ENCODE measurements at places on chromosomes 13 and 19.

- DNase-seq = peak; percentile 7
Observed at GRCh38 chr13:75312884-75313520, 169.0 kb downstream of the TBC1D4 start.

DNA sequence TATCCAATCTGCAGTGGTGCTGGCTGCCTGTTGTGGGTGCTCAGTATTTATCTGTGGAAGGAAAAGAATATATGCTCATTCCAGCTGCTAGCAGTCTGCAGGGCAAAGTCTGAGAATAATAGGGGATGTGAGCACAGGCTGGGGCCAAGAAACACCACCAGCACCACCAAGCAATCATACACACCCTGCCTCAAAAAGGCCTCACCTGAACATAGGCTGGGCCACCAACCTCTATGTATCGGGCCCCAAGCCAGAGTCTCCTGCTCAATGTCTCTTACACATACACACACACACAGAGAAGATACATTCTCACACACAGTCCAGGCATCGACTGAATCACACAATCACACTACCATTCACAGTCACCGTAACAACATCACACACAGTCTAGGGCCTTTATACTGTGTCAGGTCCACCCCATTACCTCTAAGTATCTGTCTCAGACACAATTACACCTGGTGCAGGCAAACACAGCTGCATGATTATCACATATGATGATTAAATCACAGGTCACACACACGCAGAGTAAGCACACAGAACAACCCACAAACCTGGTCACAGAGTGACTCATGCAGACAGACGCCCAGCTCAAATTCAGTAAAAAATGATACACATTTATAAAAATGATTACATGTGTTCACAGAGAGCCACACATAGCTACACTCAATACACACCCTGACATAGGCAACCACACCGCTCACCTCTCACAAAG is 1.3 kb upstream of the ZSCAN22 start:
- DNase-seq = no peak

- DNase-seq = peak; percentile 99
Observed at GRCh38 chr19:50657712-50658440, 8.6 kb downstream of the C19orf81 start.

DNA sequence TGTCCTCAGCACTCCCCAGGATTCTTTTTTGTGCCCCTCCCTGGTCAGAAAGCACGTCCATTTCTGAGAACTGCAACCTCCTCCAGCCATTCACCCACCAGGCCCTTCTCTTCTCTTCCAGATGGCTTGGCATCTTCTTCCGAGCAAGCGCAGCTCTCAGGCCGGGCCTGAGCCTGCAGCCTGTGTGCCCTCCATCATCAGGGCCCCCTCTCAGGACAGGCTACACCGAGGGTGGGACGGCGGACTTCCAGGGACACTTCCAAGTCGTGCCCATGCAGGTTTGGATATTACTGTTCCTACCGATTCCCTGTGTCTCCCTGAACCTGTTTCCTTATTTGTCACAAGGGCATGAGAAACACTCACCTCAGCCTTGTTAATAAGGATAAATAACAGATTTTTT is 28.4 kb downstream of the SOX1 start:
- no peak for DNase-seq

Measured in NB4 (cell line).